ENCODE measurements at places on chromosomes 7 and 10.

DNA sequence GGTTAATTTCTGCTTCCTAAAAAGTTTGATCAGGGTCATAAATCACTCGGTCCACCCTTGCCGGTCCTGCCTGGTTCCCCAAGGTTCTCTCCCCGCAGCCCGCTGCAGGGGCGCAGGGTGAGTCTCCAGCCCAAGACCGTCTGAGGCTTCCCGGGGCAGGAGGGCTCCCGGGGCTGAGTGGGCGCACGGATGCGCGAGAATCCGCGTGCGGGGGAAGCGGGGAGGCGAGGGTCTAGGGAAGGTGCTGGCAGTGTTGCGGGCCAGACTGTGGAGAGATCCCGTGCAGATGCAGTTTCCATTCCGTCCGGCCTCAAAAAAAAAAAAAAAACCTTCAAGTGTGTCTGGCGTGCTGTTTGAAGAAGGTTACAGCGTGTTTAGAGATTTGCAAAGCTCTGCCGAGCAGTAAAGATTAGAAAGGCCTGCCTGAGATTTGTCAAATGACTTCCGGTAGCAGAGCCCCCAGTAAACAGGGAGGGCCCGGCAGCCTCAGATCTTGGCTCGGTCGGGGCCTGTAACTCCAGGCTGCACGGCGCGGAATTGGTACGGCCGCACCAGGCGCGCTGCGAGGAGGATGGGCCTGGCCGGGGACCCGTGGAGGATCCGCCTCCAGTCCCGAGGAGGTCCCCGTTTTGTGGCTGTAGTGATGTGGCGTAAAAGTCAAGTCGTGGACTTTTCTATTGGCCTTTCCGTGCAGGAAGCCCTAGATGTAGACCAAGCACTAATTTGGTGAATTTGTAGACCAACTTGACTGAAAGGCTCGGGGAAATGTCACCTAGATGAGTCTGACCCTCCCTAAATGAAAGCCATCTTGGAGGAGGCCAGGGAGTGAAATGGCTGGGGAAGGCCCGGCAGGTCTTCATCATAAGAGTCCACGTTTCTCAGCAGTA is 293.2 kb upstream of the NFE2L3 start:
- H3K27me3 ChIP-seq = peaks cover 15% of the 10 kb centered on the region
- H3K4me1 ChIP-seq = no peaks in the 10 kb centered on the region
- no peak for DNase-seq
- no peaks in the 10 kb centered on the region for H3K36me3 ChIP-seq

GRCh38 chr7:22393913-22394729 is 37.2 kb upstream of the RAPGEF5 start:
- no peaks in the 10 kb centered on the region for H3K4me1 ChIP-seq
- no peak overlapping the region for H3K4me3 ChIP-seq
- no peak overlapping the region for H3K27ac ChIP-seq
- H3K27me3 ChIP-seq = no peaks in the 10 kb centered on the region

DNA sequence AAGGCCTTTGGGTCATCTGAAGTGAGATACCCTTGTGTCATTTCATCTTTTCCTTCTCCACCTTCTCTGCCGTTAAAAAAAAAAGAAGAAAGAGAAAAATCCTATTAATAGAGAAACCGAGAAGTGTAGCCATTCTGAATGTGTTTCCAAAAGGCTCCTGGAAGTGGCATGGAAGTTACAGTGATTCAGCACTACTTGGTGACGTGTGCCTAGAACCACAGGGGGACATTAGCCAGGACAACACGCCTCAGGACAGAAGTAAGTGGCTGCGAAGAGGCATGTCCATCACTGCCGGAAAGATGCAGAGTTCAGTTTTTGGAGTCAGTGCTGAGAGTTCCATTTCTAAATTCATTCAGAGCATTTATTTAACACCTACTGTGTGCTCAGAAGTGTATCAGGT is 6.3 kb downstream of the HTRA1 start:
- peak overlapping the region; percentile 86 for H3K27ac ChIP-seq
- no peak for DNase-seq
- no peaks in the 10 kb centered on the region for H3K36me3 ChIP-seq

GRCh38 chr10:48199580-48200377 is 74.7 kb downstream of the FRMPD2 start:
- DNase-seq = no peak
- H3K27ac ChIP-seq = no peak overlapping the region
- no peaks in the 10 kb centered on the region for H3K36me3 ChIP-seq
- no peaks in the 10 kb centered on the region for H3K4me1 ChIP-seq
- H3K27me3 ChIP-seq = no peaks in the 10 kb centered on the region
- H3K4me3 ChIP-seq = no peak overlapping the region

DNA sequence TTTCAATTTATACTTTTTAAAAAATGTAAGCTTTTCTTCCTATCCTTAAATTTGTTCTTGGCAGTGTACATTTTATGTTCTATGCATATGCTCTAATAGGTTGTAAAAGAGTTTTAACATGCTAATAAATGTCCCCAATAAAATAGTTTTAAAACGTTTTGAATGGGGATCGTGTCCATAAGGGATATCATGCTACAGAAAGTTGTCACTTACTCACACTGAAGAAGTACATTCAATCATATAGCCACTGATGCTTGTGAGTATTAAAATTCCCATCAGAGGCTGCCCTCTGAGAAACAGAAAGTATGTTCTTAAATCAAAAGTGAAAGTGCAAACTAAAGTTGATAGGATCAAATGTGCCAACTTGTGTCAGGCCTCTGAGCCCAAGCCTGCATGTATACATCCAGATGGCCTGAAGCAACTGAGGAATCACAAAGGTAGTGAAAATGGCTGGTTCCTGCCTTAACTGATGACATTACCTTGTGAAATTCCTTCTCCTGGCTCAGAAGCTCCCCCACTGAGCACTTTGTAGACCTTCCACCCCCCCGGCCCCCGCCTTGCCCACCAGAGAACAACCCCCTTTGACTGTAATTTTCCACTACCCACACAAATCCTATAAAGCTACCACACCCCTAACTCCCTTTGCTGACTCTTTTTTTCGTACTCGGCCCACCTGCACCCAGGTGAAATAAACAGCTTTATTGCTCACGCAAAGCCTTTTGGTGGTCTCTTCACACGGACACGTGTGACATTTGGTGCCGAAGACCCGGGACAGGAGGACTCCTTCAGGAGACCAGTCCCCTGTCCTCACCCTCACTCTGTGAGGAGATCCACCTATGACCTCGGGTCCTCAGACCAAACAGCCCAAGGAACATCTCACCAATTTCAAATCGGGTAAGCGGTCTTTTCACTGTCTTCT is 877 bp upstream of the NOD1 start:
- H3K4me3 ChIP-seq = peak overlapping the region; percentile 69
- no peaks in the 10 kb centered on the region for H3K36me3 ChIP-seq
- no peaks in the 10 kb centered on the region for H3K27me3 ChIP-seq
- DNase-seq = no peak
- H3K27ac ChIP-seq = peak overlapping the region; percentile 93

DNA sequence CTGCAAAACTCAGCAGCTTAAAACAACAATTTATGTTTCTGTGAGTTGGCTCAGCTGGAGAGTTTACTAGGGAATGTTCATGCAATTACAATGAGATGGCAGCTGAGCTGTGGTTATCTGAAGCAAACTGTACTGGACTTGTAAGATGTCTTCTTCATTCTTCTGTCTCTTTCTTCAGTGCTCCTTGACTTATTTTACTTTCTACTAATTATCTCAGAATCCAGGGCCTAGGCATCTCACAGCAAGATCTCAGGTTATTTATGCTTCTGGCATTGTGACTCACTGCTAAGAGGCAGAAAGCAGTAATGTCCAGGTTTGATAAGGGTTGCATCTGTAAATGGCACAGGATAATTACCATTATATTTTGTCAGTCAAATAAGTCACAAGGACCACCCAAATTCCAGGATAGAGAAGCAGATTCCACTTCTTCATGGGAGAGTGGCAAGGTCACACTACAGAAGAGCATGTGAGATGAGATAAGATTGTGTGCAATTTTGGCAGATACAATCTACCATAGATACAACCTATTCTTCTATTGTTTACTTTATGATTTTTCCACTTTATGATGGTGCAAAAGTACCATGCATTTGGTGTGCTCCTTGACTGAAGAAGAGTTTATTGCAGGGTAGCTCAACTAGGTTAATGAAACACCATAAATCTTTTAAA is 16.8 kb downstream of the VIM start:
- no peaks in the 10 kb centered on the region for H3K36me3 ChIP-seq
- no peak overlapping the region for H3K4me3 ChIP-seq
- no peaks in the 10 kb centered on the region for H3K27me3 ChIP-seq
- no peak for DNase-seq

DNA sequence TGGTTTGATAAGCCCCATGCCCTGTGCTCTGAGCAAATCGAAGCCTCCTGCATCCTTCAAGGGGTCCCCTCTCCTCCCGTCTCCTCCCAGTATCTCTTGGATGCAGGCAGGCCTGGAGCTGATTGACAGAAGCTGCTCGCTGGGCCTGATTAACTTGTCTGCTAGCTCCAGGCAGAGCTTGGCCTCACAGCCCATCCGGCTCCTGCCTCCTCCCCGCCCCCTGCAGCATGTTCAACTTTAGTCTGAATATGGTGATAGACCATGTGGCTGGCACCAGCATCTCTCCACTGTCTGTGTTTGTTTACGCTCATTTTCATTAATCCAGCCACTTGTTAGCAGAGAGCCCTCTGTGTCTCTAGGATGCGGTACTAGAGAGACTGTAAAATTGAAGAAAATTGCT is 432.2 kb downstream of the DPP6 start:
- DNase-seq = no peak
- H3K27ac ChIP-seq = no peak overlapping the region
- no peaks in the 10 kb centered on the region for H3K27me3 ChIP-seq
- H3K4me3 ChIP-seq = no peak overlapping the region

DNA sequence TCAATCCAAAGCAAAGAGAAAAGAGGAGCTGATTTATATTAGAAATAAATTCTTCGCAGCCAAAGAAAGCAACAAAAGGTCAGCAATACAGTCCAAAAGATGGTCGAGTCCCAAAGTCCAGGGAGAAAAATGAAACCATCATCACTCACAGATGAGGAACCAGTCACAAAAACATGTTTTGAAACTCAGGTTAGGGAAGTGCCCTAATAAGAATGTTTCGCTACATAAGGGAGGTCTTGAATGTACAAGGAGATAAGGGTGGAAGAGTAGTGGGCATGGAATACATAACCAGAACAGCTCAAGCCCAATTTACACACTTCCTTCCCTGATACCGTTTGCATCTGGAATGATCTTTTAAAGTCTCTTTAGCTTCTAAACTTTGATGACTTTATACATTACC is 53.6 kb downstream of the VPS41 start:
- no peak overlapping the region for H3K4me3 ChIP-seq
- H3K27ac ChIP-seq = no peak overlapping the region
- no peaks in the 10 kb centered on the region for H3K36me3 ChIP-seq
- H3K4me1 ChIP-seq = no peaks in the 10 kb centered on the region
- no peaks in the 10 kb centered on the region for H3K27me3 ChIP-seq

GRCh38 chr7:100714725-100715124 is 5.5 kb upstream of the EPO start:
- no peak for DNase-seq
- H3K27me3 ChIP-seq = no peaks in the 10 kb centered on the region
- H3K4me3 ChIP-seq = no peak overlapping the region
- H3K4me1 ChIP-seq = no peaks in the 10 kb centered on the region
- H3K36me3 ChIP-seq = no peaks in the 10 kb centered on the region

DNA sequence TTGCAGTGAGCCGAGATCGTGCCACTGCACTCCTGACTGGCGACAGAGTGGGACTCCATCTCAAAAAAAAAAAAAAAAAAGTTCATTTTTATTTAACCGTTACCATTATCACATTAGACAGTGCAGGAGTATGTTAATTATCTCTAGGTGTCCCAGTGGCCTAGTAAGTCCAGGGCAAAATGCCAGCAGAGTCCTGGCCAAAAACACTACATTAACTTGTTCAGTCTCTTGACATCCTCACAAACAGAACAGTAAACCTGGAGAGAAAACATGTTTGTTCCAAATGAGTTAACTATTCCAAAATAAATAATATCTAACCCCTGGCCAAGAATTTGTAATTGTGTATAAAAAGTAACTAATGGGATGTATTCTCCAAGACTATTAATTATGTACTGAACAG is 43.2 kb downstream of the PTPRZ1 start:
- DNase-seq = no peak
- no peak overlapping the region for H3K4me3 ChIP-seq

GRCh38 chr7:139131-139530 is 53.2 kb upstream of the FAM20C start:
- DNase-seq = no peak
- H3K4me3 ChIP-seq = no peak overlapping the region
- no peak overlapping the region for H3K27ac ChIP-seq
- H3K36me3 ChIP-seq = no peaks in the 10 kb centered on the region
- no peaks in the 10 kb centered on the region for H3K4me1 ChIP-seq
- H3K27me3 ChIP-seq = no peaks in the 10 kb centered on the region

GRCh38 chr7:147809786-147810185 is 780.8 kb upstream of the C7orf33 start:
- H3K36me3 ChIP-seq = no peaks in the 10 kb centered on the region
- no peaks in the 10 kb centered on the region for H3K4me1 ChIP-seq
- H3K4me3 ChIP-seq = no peak overlapping the region
- H3K27ac ChIP-seq = no peak overlapping the region

GRCh38 chr10:44696496-44696895 is 214.6 kb upstream of the TMEM72 start:
- no peak overlapping the region for H3K4me3 ChIP-seq
- peak overlapping the region; percentile 58 for H3K27ac ChIP-seq
- H3K27me3 ChIP-seq = no peaks in the 10 kb centered on the region
- peak; percentile 49 for DNase-seq
- peaks cover 4% of the 10 kb centered on the region for H3K4me1 ChIP-seq

- no peaks in the 10 kb centered on the region for H3K36me3 ChIP-seq
- no peak overlapping the region for H3K27ac ChIP-seq
- H3K4me3 ChIP-seq = no peak overlapping the region
- DNase-seq = no peak
- H3K27me3 ChIP-seq = no peaks in the 10 kb centered on the region
Measured at GRCh38 chr10:53904506-53905241, 896.4 kb downstream of the PCDH15 start.

DNA sequence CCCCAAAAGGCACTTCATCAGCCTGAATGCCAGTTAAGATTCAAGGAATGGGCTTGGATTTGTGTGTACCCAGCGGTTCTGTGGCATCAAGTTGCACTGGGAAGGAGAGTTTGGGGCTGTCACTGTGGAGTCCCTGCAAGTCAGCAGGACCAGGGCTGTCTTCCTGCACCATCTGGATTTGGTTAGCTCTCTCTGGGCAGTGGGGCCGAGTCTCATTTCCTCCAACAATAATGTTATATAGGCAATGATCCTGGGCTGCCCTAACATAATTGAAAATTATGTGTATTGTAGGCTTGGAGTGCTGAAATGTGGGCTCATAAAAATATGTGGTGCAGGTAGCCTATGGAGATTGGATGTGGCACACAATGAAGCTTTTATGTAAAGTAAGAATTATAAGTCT is 87.2 kb downstream of the TCF7L2 start:
- no peaks in the 10 kb centered on the region for H3K36me3 ChIP-seq
- H3K27ac ChIP-seq = no peak overlapping the region
- DNase-seq = no peak
- H3K4me1 ChIP-seq = no peaks in the 10 kb centered on the region
- no peak overlapping the region for H3K4me3 ChIP-seq
- H3K27me3 ChIP-seq = no peaks in the 10 kb centered on the region

- no peaks in the 10 kb centered on the region for H3K27me3 ChIP-seq
- no peak for DNase-seq
- H3K27ac ChIP-seq = no peak overlapping the region
- no peaks in the 10 kb centered on the region for H3K36me3 ChIP-seq
Measured at GRCh38 chr10:6737080-6737641, 157.1 kb upstream of the PRKCQ start.

- H3K27me3 ChIP-seq = no peaks in the 10 kb centered on the region
- H3K4me1 ChIP-seq = peaks cover 14% of the 10 kb centered on the region
- H3K4me3 ChIP-seq = no peak overlapping the region
- H3K36me3 ChIP-seq = no peaks in the 10 kb centered on the region
Measured at GRCh38 chr10:44478040-44478439, 93.1 kb upstream of the CXCL12 start.

- H3K27me3 ChIP-seq = no peaks in the 10 kb centered on the region
- no peak for DNase-seq
- H3K4me3 ChIP-seq = peak overlapping the region; percentile 15
- no peaks in the 10 kb centered on the region for H3K4me1 ChIP-seq
Measured at GRCh38 chr7:2807845-2808772, 36.0 kb downstream of the GNA12 start.
